ENCODE measurements at places on chromosomes 1 and 21.

- no peak for DNase-seq
Observed at GRCh38 chr1:221558396-221558795, 183.5 kb downstream of the DUSP10 start.

DNA sequence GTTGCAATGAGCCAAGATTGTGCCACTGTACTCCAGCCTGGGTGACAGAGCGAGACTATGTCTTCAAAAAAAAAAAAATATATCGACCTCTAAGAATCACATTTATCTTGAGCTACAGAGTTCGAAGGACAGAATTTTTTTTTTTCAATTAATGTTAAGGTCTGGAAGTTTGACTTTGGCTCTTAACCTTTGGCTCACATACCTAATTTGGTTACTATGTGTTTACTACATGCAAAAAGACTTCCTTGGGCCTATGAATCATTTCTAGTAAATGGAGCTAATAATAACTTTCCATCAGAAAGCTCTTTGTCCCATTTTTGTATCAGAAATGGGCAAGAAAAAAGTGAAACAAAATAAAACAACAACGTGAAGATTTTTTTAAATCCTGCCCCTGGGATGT, 351.2 kb downstream of the SMYD3 start:
- no peak for DNase-seq

GRCh38 chr1:22754106-22754768, 43.6 kb downstream of the EPHB2 start:
- DNase-seq: no peak

DNA sequence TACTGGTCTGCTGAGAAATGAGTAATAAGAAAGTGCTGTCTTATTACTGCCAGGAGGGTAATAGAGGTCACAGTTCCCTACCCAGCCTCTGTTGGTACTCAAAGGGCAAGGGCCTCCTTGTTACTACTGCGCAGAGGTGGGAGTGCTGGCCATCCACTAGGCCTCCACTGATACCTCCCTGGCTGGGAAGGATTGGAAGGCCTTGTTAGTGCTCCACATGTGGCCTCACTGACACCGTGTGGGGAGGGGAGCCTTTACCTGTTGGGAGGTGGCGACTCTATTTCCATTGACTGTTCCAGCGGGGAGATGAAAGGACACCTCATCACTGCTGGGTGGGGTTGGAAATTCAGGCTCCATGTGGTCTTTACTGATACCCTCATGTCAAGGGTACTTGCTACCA, 57.8 kb upstream of the USP24 start:
- DNase-seq: no peak

DNA sequence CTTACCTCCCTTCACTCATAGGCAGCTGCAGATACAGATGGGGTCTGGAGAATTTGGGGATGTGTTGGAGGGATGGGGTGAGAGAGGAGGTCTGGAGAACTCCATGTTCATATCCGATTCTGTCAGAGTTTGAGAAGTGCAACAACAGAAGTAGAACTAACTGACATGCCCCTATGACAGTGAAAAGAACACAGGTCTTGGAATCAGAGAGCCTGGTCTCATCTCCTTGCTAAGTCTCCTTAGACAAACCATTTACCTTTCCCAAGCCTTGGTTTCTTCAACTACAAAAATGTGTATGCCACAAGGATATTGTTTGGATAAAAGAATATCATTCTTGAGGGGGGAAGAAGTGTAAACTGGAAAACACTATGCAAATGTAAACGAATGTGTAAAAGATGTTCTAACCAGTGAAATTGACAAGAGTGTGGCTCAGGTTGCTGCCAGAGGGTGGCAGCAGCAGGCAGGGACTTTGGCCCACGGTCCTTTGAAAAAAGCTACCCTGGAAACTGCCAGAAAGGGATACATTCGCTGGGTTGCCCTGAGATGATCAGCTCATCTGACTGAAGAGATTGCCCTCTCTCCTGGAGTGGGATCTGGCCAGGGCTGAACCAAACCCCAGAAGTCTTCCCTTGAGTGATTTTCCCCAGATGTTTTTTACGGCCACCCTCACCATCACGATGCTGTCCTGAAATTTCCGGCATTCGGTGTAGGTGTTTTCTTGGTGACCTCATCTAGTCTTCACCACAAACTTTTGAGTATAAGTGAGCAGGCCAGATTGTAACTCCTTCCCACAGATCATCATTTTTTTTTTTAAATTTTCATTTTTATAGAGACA, 17.0 kb upstream of the CD2 start:
- DNase-seq: peak; percentile 77

GRCh38 chr1:182120411-182121258, 59.1 kb upstream of the ZNF648 start:
- DNase-seq: no peak

GRCh38 chr21:43467785-43468184, 40.9 kb upstream of the SIK1 start:
- no peak for DNase-seq

- no peak for DNase-seq
Observed at GRCh38 chr1:211829343-211830054, 1.1 kb downstream of the LPGAT1 start.
